T-helper 2 cell (primary cell): ENCODE measurements at places on chromosomes 2 and 18.

DNA sequence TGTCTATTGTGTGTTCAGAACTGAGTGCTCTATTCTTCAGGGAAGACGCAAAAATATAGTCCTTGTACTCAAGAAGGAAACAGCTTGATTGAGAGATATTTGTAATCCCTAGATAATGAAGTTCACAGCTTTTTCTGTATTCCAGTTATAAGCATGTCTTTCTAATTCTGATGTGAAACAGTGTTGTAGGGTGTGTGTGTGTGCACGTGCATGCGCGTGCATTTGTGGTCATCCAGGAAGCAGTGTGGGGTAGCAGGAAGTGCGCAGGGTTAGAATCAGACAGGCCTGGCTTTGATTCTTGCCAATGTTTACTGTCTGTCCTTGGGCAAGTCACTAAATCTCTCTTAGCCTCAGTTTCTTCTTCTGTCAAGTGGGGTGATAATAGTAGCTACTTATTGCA, 87.9 kb downstream of the NPAS2 start:
- DNase-seq, result no peak

DNA sequence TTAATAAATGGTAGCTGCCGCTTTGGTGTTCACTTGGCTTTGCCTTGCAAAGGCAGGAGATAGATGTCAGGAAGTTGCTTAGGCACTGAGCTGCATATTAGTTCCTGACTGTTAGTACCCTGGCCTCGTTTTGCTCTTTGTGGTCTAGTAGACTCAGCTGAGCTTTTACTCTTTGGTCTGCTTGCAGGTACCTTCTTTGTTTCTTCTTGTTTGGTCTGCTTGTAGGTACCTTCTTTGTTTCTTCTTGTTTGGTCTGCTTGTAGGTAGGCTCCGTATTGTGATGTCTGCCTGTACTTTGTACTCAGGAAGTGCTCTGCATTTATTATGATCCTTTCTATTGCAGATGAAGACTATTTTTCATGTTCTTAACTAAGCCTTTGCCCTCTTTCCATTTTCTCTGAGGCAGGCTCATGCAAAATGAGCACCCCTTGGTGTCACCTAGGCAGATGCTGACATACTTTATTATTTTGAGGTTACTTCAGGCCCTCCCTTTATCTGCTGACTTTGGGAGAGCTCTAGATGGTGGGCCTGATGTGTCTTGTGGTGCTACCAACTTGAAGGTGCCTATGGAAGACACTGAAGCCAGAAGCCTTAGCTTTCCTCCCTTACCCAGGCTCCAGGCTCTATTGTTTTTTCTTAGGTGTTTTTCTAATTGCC, 6.0 kb downstream of the RPIA start:
- no peak for DNase-seq

DNA sequence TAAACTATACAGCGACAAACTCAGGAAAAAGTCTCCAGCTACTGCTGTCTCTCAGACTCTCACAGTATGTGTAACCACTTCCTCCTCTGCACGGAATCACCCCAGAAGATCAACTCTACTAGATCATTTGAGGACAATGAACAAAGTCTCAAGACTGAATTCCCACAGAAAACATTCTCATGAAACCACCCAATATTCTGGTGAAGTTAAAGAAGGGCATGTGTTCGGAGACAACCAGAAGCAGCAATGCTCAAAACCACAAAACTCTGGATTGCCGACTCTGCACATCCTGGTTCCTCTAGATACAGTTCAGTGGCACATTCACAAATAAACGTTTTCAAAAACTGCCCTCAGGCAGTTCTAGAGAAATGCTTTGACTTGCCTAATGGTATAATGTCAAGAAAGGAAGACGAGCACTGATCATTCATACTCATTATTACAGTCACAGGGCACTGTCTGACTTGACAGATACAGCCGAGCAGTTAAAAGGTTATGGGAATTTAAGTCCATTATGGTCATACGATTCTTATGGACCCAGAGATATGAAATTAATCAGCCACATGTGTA, 91.9 kb upstream of the STK17B start:
- DNase-seq, result no peak

- DNase-seq, result no peak
Observed at GRCh38 chr2:3075316-3075990, 302.2 kb downstream of the EIPR1 start.

GRCh38 chr18:51563396-51563795, 365.9 kb upstream of the MEX3C start:
- no peak for DNase-seq
